NCI-H1417 (cell line): ENCODE measurements at places on chromosomes 6 and 20.

- DNase-seq, result peak; percentile 10
These were observed 218.5 kb downstream of the SIM1 start for GRCh38 chr6:100246206-100246605.

DNA sequence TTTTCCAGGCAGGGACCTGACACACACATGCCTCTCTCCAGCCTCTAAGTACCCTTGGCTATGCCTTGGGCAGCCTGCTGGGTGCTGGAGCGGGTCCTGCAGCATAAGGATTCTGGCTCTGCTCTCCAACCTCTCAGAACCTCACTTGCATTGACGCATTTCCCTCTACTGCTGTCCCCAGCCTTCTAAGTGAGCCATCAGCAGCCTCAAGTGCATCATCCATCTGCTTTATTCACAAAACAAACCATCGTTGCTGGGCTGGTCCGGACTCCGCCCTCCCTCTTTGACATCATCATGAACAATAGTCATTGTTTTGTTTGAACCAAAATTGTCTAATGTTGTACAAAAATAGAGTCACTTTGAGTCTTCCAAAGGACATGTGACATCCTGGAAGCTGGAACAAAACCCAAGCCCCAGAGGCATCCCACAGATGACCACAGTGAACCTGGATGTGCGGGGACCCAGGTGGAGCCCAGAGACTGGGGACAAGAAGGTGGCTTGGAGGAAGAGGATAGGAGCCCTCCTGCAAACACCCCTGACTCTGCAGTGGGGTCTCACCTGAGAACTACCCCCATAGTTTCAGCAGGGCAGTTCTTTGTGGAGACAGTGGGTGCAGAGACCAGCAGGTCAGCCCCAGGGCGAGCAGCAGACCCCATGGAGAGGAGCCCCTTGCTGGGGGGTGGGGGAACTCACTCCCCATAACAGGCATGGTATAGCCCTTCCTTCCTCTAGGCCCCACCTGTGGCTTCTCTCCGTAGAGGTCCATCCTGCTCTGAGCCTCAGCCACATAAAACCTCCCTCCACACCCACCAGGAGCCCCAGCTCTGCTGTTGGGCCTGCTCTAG, 230.1 kb downstream of the SYNDIG1 start:
- no peak for DNase-seq

DNA sequence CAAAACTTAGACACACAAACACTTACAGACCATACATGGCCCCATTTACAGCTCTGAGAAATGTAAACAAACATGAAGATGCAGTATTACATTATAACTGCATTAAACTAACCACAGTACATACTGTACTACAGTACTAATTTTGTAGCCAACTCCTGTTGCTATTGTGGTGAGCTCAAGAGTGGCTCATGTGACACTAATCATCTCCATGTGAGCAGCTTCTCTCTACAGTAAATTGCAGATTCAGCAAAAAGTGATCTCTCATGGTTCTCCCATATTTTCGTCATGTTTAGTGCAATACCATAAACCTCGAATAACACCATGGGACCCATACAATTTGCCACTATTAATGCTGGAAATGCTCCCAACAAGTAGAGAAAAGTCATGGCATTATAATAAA, 860.4 kb downstream of the EPHA7 start:
- no peak for DNase-seq

DNA sequence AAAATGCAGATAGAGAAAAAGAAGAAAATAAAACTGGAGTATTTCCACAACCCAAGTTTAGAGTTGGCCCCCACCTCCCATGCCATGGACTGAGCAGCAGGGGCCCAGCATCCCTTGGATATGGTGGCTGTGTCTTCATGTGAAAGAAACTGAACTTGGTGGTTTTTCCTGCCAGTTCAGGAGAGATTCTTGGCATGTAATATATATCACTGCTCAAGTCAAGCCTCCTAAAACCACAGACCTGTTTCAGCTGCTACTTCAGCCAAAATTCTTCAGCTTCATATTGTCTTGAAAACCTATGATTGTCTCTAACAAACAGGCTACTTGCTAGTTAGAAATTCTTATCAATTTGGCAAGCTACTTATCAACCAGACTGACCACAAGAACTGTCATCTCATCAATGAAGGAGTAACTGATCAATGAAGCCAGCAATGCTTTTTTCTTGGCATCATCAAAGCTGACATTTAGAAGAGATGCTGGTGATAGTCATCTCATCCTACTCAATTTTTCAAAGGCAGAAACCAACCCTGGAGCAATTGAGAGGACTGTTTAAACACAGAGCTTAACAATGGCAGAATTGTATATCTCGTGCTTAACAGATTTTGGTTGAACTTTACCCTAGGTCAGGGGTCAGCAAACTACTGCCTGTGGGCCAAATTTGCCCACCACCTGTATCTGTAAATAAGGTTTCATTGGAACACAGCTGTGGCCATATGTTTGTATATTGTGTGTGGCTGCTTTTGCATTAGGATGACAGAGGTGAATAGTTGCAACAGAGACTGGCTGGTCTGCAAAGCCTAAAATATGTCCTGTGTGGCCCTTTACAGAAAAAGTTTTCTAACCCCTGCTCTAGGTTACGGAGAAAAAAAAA, 10.4 kb upstream of the NOL7 start:
- no peak for DNase-seq

- DNase-seq, result no peak
These were observed 161.4 kb downstream of the LY86 start for GRCh38 chr6:6749702-6750491.

DNA sequence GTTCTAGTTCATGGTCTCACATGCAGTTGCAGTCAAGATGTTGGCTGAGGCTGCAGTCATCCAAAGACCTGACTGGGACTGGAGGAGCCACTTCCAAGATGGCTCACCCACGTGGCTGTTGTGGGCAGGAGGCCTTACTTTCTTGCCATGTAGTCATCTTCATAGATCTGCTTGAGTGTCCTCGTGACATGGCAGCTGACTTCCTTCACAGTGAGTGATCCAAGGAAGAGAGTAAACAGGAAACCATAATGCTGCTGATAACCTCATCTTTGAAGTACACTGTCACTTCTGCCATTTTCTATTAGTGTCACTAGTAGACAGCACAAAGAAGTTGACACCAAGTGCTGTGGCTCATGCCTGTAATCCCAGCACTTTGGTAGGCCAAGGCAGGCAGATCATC, 40.1 kb upstream of the AKIRIN2 start:
- DNase-seq, result no peak

GRCh38 chr20:15445056-15445840, 1107.8 kb upstream of the FLRT3 start:
- no peak for DNase-seq

- no peak for DNase-seq
These were observed 51.7 kb upstream of the FOXP4 start for GRCh38 chr6:41494212-41495110.

- no peak for DNase-seq
These were observed 48.4 kb upstream of the TOP1 start for GRCh38 chr20:40980106-40980827.
